ENCODE measurements at places on chromosomes 1 and 21.

DNA sequence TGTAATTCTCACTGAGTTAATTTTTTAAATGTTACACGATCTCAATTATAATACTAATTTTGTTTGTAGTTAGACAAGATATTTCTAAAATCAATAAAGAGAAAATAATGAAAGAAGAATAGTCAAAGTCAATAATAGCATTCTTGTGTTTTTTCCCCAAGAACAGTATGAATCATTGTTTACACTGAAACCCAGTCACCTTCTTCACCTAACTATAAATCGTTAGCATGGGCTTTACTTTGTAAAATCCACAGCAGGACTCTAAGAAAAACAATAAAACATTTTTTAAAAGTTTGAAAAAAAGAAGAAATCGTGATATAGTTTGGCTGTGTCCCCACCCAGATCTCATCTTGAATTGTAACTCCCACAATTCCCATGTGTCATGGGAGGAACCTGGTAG, 234.6 kb upstream of the LYPLAL1 start:
- DNase-seq: no peak

GRCh38 chr1:224689374-224689773, 73.3 kb downstream of the CNIH3 start:
- no peak for DNase-seq

DNA sequence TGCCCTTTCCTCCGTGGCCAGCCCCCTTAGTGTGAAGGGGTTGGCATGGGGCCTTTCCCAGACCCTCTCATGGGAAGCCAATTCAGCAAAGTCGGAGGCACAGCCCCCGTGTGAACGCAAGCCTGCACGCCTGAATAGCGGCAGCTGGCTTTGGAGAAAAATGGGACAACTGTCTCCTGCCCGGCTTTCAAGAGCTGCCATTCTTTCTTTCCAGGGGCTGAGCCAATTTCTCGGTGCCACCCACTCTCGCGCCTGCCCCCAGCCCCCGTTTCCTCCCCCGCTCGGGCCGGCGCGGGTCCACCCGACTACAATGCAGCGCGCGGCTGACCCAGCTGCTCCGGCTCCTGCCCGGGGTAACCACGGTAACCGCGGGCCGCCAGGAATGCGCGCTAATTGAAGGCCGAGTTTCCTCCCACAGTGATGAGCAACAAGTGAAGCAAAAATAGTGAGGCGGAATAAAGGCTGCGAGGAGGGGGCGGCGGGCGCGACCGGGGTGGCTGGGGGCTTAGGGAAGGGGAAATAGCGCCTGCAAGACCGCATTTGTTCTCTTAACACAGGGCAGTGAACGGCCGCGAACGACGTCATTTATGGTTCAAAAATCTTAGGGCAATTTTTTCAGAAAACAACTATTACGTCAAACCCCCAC, 27.8 kb downstream of the ILDR2 start:
- DNase-seq: no peak

DNA sequence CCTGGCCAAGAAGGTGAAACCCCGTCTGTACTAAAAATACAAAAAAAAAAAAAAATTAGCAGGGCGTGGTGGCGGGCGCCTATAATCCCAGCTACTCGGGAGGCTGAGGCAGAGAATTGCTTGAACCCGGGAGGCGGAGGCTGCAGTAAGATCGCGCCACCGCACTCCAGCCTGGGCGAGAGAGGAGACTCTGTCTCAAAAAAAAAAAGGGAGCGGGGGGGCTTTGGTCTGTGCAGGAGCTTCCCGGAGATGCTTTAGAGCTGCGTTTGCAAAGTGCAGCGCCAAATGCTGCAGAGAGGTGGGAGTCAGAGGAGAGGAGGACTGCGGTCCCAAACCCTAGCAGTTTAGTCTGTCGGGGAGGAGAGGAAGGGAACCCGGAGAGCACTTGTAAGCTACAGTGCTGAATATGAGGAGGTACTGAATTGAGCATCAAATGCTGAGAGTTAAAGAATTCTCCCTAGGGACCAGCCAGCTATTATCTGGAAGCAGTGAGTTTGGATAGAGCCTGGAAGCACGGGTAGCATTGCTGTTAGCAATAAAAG, 569 bp downstream of the FALEC start:
- no peak for DNase-seq

GRCh38 chr1:156691665-156692440, 13.5 kb downstream of the CRABP2 start:
- no peak for DNase-seq

DNA sequence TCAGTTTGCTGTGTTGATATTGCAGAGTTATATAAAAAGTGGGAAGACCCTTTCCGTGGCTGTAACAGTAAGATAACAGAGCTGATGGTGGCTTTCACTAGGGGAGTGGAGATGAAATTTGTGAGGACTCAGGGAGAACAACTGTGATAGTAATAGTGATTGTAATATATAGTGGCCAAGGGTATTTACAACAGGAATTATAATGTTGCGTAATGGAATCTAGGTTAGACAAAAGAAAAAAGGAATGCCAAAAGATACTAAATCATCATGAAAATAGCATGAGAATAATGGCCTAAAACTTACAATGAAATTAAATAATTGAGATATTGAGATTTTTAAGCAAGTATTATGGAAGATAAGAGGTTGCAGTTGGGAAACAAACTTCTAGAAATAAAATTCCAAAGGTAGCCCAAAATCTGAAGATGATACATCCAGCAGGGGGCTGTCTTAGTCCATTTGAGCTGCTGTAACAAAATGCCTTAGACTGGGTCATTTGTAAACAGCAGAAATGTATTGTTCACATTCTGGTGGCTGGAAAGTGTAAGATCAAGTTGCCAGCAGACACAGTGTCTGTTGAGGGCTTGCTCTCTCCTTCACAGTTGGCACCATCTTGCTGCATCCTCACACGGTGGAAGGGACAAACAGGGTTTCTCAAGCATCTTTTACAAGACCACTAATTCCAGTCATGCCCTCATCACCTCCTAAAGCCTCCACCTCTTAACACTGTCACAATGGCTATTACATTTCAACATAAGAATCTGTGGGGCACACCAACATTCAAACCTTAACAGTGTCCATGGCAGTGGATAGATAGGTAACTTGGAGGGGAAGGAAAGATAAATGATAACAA, 711.2 kb downstream of the MRPL39 start:
- no peak for DNase-seq

GRCh38 chr1:1631782-1632420, at the start of gene MMP23B:
TSS of gene MMP23B (plus strand) at chr1:1632173. CDS start at chr1:1632219, 46 bp downstream.
- no peak for DNase-seq

GRCh38 chr1:227466039-227466645, 97.2 kb upstream of the ZNF678 start:
- DNase-seq: no peak

DNA sequence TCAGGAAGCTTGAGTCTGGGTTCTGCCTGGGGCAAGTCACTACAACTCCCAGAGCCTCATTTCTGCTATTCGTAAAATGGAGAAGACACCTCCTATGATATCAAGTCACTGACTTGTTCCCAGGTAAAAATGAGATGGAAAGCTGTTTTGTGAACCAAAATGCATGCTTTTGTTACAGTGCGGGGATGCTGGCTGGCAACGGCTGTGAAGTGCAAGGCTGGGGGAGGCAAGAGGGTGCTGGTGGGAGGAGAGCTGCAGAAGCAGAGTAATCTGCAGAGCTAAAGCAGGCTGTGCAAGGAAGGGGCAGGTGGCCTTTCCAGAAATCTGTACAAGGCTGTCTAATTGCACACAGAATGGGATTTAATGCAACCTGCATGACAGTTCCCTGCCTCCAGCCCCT, 150.9 kb downstream of the CNIH3 start:
- DNase-seq: no peak

GRCh38 chr1:205991237-205991636, 12.0 kb downstream of the RAB7B start:
- no peak for DNase-seq

- no peak for DNase-seq
Measured at GRCh38 chr21:33256019-33256418, 10.1 kb upstream of the IL10RB start.

GRCh38 chr21:41957991-41958766, 4.4 kb upstream of the C2CD2 start:
- no peak for DNase-seq

- DNase-seq: no peak
Measured at GRCh38 chr1:92980732-92981647, 19.7 kb upstream of the DIPK1A start.

DNA sequence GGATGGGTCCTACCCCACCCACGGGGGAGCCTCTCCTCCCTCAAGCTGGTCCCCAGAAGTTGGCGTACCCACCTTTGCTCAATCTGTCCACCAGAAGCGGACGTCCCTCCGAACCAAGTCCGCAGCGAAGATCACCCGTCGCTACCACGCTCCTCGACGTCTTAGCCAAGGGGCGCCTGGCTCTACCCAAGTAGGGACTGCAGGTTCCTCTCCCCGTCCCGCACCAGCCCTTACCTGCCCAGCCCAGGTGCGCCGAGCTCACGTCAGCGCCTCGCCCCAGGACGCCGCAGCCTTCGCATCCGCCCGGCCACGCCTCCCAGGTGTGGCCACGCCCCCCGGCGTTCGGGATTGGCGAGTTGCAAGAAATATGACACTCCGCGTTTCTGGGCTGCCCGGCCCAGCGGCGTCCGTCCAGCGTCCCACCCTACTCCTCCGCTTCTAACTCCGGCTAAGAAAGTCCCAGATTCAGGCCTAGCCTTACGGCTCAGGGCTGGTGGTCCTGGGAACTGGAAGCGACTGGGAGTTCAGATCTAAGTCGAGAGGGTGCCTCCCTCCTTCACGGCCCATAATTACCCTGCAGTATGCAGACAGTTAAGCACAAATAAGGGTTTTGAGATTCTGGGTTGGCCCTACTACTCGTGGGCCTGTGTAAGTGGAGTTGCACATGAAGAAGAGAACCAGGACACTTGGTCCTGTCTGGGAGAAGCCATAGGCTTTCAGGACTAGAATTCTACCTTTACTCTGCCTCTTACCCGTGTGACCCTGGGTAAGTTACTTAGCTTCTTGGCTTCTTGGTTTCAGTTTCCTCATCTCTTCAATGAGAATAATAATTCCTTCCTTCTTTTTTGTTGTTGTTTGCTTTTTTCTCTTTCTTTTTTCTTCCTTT, at the start of gene IRF6:
TSS of gene IRF6 (minus strand) at position 268 of the 886 bp plus-strand sequence. CDS start 4,729 bp downstream, outside the sequence.
- DNase-seq: peak; percentile 36

DNA sequence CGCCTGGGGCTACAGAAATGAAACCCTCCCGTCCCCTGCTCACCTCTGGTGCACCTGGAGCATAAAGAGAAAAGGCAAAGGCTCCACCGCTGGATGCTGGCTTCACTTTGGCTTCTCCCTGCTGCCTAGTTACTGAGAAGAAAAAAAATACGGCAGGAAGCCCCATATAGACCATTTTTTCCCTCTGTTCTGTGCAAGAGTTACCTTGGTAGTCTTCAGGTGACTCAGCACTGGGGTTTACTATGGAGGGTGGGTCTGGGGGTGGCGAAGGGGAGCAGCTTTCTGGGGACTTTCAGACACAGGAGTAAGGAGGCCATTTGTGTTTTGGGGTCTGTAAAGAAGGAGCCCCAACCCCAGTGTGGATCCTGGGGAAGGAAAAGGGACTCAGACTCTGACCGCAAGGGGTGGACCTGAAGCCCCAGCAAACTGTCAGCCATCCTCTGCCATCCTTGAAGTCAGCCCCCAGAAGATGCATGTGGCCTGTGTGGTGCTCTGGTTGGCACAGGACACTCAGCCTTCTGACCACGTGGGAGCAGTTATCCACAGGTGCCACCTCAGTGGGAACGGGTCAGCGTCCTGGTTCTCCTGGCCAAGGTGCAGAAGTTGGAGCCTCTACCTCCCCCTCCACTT, 25.9 kb upstream of the EPS8L3 start:
- no peak for DNase-seq

GRCh38 chr1:87833166-87833565, 504.5 kb downstream of the LMO4 start:
- no peak for DNase-seq

DNA sequence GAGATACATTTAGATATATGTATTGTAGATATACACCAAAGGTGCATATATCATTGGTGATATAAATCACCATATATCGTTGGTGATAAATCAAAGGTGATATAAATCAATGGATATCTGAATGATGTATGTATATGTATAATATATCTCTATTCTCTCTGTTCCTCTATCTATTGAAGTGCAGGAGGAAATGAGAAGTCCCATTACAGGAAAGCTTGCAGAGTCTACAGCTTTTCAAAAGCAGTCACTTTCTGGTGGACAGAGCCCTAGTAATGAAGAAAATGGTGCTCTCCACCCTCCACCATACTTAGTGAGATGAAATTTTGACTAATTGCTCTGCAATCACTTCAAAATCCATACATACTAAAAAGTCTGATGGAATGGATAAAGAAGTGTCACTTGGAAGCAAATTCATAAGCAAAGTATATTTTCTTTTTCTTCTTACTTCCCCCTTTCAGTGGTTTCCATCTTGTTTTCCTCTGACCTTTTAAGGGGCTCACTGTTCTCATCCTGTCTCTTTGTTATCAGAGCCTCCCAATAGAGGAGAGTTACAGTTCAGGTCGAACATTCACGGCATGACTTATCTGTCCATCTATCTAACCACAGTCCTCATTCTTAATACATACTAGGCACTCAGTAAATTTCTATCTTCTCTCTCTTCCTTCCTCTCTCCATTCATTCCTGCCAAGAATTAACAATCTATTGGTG, 227.2 kb downstream of the KCNJ6 start:
- DNase-seq: no peak

DNA sequence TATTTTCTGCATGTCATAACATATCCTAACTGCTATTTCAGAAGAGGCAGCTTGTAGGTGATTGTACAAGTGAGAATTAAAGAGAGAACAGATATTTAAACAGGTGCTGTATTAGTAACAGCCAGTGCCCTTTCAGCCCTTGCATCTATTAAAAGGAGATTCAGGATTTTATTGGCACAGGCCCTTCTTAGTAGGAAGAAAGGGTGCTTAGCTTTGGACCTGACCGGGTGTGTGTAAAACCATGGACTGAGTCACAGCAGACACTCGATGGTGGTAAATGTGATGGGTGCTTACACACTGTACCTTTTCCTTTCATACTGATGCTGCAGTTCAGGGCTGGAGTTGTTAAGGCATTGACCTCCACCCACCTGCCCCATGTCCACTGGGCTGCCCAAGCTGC, 12.7 kb upstream of the CD101 start:
- no peak for DNase-seq

GRCh38 chr21:44273046-44273445, 11.3 kb upstream of the DNMT3L start:
- no peak for DNase-seq

DNA sequence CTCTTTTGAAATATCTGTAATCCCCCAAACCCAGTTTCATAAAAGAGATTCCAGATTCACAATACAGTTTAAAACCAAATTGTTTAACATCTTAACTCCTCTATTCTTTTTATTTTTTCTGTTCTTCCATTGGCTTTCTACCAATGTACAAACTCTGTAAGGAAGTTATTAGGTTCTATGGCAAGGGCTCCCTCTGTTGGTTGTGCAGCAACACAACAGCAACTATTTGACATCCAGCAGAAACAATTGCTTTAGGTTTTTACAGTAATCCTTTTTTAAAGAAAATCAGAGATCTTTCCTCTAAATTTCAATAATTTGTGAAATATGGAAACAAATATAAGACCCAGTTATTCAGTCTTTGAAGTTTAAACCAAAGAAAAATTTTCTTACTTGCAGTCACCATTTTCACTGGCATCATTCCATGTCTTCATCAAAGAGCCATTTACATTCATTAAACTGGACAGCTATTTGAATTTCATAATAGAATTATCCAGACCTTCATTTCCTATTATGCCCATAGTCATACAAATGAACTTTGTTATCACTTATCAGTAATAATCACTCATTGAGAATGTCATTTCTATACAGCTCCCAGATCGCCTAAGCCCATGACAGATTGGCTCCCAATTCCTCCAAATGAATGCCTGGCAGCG, 46.5 kb upstream of the RNF11 start:
- no peak for DNase-seq
